ENCODE measurements at places on chromosomes 6 and 20.

GRCh38 chr6:106084106-106084988, 1.8 kb upstream of the PRDM1 start:
- no peak for DNase-seq

- DNase-seq, result no peak
Measured at GRCh38 chr6:20188630-20189075, 23.6 kb downstream of the MBOAT1 start.

DNA sequence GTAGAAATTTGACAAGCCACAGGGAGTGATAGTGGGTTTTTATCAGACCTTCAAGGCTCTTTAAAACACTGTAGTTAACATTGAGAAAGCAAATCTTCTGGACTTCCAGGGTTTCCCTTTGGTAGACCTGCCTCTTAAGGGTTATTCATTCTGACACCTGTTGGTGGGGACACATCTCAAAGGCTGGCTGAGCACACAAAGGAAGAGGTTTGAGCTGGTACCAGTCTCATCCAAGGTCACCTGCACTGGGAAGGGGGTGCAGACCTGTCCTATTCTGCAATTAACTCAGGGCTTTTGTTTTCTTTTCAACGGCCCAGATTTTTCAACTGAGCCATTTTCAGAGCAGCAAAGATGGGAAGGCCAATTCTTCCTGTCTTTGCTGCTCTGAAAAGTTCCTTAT, 45.6 kb downstream of the EDN1 start:
- no peak for DNase-seq

GRCh38 chr6:130825772-130826441, 1.3 kb upstream of the SMLR1 start:
- no peak for DNase-seq

GRCh38 chr20:16647875-16648597, 74.8 kb upstream of the KIF16B start:
- DNase-seq, result no peak

- DNase-seq, result no peak
Measured at GRCh38 chr20:44477151-44477550, 1.5 kb downstream of the TTPAL start.

- DNase-seq, result no peak
Measured at GRCh38 chr20:45016089-45016671, 49.9 kb downstream of the STK4 start.

DNA sequence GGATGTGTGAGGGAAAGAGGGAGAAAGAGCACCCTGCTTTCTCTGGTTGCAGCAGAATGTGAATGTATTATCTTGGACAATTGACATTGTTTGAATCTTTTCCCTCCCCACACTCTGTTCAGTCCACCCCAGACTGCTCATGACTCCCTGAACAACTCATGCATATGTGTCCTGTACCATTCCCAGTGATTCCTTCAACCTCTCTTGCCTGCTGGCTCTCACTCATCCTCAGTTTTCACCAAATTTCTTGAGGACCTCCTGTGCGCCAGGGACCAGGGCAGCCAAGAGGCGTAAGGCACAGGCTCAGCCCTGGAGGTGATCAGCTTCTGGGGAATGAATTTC, 5.4 kb downstream of the NOX3 start:
- DNase-seq, result no peak

- DNase-seq, result no peak
Measured at GRCh38 chr20:22745194-22745500, 160.8 kb upstream of the FOXA2 start.

DNA sequence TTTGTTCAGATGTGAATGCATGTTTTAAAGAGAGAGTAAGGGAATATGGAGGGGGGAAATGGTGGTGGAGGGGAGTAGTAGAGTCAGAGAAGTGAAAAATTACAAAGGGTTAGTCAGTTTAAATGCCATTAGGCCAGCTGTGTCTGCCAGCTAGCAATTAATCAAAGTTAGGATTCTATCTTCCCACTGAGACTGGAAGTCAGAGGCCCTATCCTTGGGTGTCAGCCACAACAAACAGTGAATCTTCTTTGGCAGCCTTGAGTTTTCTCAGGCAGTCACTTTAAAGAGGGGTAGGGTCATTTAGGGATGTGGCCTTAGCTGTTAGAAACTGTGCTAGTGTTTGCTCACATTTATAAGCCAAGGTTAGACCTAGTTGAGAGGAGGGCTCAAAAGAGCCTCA, 120.5 kb upstream of the BTBD3 start:
- DNase-seq, result no peak

DNA sequence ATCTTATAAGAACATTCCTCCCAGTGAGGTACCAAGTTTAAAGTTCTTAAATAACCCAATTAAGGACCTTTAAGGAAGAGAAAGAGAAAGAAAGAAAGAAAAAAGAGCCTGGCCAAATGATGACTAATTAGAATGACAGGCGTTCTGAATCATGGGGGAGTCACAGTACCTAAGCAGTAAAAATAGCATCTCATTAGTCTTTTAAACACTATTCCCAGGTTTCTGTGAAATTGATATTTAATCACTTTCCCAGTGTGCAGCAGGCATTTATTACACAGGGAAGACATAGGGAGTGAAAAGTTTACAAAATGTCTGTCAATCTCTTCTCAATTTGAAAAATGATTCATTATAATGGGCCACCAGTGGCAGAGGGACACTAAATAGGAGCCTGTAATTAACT, 251.4 kb upstream of the MANEA start:
- no peak for DNase-seq

All from left lobe of liver (tissue), 2 donors.